ENCODE measurements at places on chromosomes 7 and 10. TPM values are rescaled to one million over a fixed set of nuclear protein-coding genes. Genes with fewer than 3 reads are reported as not detected.

DNA sequence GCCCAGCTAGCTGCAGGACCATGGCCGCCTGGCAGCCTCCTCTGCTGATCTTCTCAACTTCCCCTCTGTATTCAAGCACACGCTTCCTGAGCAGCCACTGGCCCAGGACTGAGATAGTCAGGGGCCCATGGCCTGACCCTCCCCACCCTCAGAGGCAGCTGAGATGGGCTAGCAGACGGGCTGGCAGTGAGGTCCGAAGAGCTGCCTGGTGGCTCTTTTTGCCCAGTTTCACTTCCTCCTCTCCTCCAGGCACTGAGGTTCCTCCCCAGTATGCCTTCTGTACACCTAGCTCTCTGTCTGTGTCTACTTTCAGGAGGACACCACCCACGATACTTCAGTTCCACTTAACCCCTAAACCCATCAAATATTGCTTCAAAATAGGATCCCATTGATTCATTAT lies 395.6 kb downstream of the TNS3 start:
- DNase-seq, result no peak

DNA sequence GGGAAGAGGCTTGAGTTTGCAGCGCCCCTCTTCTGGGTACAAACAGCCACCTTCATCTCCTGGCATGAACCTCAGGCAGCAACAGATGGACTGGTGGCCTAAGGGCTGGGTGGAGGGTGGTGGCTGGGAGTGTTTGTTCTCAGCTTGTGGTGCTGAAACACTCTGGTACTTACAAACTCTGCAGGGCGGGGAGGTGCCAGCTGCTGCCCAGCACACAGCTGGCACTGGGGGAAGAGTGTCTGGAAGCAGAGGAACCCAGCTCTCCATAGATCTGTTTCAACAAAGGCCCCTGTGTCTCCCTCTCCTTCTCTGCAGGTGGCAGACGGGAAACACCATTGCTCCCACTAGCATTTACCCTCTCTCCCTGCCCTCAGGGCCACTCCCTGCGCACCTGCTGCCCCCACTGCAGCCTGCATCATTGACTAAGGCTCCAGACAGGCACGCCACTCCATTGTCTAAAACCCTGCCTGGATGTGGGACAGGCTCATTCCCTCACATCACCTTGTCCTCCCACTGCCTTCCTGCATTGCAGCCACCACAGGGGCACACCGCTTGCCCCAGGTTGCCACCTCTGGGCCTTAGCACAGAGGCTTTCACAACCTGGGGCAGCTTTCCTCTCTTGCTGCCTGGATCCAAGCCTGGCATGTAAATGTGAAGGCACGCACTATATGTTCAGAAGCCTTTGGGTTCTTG lies 6.5 kb downstream of the ARHGAP22 start:
- no peak for DNase-seq

GRCh38 chr10:49107887-49108267 lies 7.4 kb downstream of the VSTM4 start:
- no peak for DNase-seq

DNA sequence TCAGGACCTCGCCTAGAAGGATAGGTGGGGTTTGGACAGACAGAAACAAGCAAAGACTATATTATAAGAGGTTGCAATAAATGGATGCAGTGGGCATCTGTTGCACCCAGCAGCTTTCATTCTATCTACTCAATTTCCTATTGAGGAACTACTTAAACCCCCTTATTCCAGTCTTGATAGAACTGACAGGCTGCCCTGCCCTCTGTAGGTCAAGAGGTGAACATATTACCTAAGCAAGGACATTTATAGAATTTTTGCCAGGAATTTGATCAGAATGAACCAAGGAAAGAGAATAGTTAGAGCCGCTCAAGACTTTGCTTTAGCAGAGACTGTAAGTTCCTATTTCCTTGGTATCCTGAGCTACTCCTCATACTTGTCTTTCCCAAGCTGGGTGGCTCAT lies 9.5 kb downstream of the VTI1A start:
- no peak for DNase-seq

DNA sequence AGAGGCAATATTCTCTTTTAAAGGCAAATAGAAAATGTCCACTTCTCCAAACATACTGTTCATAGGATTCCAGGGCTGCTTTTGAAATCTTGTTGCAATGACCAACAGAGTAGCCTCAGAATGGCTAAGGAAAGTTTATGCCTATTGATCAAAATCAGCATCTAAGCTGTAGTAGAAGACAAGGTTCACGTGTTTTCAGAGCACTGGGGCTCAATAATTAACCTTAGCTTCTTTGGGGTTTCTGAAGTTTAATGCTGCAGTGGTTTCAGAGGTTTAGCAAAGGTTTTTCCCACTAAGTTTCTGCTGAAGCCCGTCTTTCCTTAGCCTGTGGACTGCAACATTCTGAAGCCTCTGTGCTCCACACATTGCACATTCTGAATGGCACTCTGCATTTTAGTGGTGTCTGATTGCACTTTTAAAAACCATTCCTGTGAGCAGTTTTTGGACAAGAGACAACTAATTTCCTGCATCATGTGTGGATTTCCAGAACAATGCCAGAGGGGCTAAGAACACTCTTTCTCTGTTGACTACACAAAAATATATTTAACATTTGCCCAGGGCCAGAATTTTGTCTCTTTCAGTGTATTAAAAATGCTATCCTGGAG lies 342.5 kb downstream of the PTEN start:
- DNase-seq, result no peak

DNA sequence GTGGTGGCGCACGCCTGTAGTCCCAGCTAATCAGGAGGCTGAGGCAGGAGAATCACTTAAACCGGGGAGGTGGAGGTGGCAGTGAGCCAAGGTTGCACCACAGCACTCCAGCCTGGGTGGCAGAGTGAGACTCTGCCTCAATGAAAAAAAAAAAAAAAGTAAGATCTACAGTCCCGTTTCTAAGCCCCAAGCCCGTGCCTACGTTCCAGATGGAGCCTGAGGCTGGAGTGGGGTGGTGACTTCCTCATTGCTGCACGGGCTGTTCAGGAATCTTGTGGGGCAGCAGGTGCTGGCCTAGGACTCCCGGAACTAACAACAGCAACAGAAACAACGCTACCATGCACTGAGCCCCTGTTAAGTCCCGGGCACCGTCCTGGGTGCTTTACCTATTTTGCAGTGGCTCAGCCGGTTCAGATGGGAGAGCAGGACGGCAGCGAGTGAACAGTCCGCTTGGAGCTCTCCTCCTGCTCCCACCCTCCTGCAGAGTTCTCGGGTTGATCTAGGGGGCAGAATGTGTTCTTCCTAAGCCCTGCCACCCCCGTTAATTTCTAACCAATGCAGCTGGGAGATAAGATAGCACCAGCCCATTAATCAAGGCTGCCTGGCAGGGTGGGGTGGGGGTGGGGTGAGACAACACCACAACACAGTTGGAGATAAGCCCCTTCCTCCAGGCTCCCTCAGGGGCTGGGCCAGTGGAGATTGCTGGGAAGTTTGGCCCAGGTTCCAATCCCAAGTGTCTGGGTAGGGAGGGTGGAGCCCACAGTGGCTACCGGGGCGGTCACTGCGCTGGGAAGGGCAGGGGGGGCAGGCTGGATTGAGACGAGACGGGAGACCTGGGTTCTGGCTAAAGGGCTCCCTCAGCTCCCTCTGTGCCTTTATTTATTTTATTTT lies 17.0 kb upstream of the SFRP5 start:
- no peak for DNase-seq

DNA sequence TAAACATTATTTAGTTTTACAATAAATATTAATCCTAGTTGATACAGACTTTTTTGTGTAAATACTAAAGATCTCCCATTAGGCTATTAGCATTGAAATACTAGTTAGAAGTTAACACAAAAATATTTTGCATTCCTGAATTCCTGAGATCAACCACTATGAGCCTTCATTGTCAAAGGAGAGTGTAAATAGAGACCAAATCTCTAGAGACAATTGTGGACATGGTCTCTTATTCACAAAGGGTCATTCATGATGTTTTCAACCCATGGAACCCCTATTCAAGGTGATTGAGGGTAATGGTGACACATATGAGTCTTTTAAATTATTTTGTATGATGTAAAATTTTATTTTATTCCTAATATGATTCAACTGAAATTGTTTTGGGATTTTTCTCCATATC lies 1454.8 kb upstream of the LRRTM3 start:
- DNase-seq, result no peak

DNA sequence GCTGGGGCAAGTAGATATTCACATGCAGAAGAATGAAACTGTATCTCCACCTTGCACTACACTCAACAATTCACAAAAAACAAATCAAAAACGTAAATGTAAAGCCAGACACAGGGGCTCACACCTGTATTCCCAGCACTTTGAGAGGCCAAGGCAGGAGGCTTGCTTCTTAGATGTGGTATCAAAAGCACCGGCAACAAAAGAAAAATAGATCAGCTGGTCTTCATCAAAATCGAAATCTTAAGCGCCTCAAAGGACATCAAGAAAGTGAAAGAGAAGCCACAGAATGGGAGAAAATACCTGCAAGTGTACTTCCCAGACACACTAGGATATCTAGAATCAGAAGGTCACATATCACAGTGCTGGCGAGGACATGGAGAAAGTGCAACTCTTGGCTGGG lies 31.3 kb downstream of the GPER1 start:
- no peak for DNase-seq

NRCAM gene
- polyA plus RNA-seq, result 19.8 TPM

SEMA3E gene
- 1.7 TPM for polyA plus RNA-seq

FAM171A1 gene
- 95.1 TPM for polyA plus RNA-seq

SPRN gene
- polyA plus RNA-seq, result 3.5 TPM

FAM221A gene
- 12.8 TPM for polyA plus RNA-seq
